ENCODE measurements at places on chromosomes 12 and 14.

DNA sequence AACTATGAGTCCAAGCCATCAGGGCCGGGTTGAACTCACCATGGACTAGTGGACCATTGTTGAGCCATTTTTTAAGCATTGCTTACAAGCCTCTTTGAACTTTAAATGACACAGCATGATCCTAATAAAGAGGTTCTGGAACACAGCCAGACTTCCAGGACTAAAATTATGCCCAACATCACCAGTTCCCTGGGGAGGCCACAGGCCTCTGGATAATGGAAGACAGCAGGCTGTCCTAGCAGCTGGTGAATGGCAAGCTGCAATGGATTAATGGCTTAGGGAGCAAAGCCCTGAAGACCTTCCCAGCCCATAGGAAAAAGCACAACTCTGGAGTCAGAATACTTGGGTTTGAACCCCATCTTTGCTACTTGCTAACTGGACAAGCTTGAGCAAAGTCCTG, 71.3 kb downstream of the FLRT2 start:
- DNase-seq: no peak

DNA sequence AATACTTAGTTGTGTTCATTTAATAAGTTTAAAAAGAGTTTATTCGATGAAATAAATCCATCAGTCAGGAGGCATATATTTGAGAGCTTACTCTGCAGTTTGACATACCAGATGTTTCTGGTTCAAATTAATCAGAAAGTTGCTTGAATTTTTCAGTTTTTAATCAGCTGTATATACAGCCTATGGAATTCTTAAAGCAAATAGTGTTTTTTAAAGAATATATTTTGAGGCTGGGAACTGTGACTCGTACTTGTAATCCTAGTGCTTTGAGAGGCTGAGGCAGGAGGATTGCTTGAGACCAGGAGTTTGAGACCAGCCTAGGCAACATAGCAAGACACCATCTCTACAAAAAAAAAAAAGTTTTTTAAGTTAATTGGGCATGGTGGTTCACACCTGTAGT, 112.1 kb downstream of the MON2 start:
- no peak for DNase-seq

DNA sequence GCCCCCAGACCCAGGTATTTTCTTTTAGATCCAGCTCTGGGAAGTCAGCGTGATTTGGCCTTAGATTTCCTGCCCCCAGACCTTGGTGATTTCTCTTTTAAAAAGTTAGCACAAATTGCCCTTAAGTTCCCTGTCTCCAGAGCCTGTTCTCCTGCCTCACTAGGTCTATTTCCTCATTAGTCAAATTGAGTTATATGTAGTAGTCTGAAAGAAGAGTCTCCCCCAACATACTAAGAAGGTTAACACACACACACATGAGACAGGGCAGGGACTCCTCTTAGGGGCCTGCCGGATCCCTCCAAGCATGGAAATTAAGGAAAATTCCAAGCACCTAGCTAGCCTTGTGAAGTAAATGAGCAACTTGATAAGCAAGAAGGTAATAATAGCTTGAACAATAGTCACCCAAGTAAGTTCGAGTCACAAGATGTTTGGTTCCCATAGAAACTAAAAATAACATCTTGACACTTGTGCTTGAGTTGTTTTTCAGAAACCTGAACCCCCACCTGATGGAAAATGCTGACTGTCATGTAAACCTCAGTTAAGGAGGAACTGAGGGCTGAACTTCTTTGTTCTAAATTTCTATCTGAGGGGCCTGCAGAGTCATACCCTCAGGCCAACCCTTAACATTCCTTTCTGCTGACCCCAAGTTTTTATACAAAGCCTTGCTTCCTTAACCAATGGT, 51.6 kb downstream of the CAND1 start:
- DNase-seq: peak; percentile 76

DNA sequence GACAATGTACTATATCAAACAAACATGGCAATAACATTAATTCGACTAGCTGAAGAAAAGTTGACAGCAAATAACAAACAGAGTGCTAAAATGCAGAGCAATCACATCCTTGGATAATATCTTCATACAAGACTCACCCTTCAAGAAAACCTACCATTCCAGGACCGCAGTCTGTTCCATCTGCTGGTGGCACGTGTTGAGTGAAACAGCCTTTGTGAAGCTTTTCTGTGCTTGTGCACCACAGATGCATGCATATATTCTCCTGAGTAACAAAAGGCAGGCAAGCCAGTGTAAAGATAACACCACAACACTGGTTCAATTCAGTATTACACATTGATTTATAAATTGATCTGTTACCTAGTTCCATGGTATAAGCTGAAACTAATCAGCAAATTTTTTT, 89.3 kb downstream of the ADAMTS20 start:
- DNase-seq: no peak

GRCh38 chr14:72605096-72605920, 288.6 kb downstream of the DPF3 start:
- no peak for DNase-seq

GRCh38 chr12:98645572-98646067, 530 bp downstream of the APAF1 start:
- peak; percentile 44 for DNase-seq

GRCh38 chr12:13082861-13083260, 20.6 kb downstream of the GSG1 start:
- no peak for DNase-seq

GRCh38 chr12:1162081-1162760, 171.2 kb downstream of the ERC1 start:
- DNase-seq: no peak

- DNase-seq: no peak
Observed at GRCh38 chr14:103688906-103689902, 26.0 kb downstream of the XRCC3 start.

- DNase-seq: no peak
Observed at GRCh38 chr14:68551045-68551683, 241.7 kb downstream of the ZFP36L1 start.

- peak; percentile 97 for DNase-seq
Observed at GRCh38 chr12:110948041-110948440, 27.7 kb upstream of the MYL2 start.

DNA sequence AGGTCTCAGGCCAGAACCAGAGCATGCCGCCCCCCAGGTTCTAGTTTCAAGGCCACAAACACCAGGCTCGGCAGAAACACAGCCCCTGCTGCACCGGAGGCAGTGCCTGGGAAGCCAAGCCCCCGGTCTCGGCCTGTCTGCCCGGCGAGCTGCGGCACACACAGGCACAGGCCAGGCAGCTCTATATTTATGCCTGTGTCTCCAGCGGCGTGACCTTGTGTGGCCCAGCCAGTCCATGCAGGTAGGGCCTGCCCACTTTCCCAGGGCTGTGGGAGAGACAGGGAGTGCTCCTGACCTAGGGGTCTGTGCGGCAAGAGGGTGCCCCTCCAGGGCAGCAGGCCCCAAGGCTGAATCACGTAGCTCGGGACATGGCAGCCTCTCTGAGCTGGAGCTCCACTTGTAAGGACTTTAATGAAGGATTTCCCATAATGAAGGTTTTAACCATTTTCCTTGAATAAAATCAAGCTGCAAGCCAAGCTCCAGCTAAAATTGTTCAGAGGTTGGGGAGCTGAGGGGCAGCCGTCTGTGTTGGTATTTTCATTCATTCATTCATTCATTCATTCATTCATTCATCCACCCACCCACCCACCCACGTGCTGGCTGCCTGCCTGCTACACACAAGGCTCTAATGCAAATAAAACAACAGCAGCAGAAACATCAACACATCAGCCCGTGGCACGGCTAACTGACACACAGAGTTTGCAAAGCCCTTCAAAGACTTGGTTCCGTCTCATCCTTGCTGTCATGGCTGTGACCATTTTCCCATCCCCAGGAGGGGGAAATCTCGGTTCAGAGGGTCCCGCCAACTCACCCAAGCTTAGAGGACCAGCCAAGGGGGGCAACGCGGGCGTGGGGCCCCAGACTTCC, 92.0 kb downstream of the RFLNA start:
- peak; percentile 70 for DNase-seq

DNA sequence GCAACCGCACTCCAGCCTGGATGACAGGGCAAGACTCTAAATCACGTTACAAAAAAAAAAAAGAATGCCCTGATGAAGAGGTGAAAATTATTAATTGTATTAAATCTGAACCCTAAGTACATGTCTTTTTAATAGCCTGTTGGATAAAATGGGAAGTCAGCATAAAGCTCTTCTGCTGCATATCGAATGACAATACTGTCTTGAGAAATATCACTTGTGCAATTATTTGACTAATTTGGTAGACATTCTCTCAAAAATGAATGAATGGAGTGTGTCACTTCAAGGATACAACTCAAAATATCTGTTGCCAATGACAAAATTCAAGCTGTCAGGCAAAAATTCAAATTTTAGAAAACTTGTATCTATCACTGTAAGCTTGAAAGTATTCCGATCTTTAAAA, 38.9 kb downstream of the DNAI7 start:
- DNase-seq: no peak
